Pancreas (tissue), 10 donors: ENCODE measurements at places on chromosomes 4 and X. TPM values are rescaled to one million over a fixed set of nuclear protein-coding genes. Genes with fewer than 3 reads are reported as not detected.

Gene CT47A7
- not detected for total RNA-seq

- no peak for DNase-seq
Measured at GRCh38 chr4:47390428-47391125, 72.9 kb downstream of the COMMD8 start.

DNA sequence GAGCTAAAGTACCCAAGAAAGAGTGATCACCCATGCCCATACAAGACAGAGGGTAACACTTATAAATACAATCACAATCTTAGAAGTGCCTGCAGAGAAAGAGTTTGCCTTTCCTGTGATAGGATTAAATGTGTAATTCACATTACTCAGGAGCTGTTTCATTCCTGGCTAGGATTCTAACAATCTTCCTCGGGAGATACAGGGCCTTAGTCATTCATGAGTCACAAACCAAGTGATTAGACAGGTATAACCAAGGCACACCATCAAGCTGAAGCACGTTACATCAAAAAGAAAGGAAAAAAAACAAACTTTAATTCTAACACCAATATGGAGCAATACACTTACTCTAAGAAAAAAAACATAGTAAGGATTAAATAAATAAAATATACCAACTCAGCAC, 14.9 kb downstream of the ABCG2 start:
- DNase-seq, result no peak

GRCh38 chrX:82534086-82534597, 973.9 kb upstream of the POU3F4 start:
- DNase-seq, result no peak

Gene GLUD2
- 1.6 TPM for total RNA-seq

DNA sequence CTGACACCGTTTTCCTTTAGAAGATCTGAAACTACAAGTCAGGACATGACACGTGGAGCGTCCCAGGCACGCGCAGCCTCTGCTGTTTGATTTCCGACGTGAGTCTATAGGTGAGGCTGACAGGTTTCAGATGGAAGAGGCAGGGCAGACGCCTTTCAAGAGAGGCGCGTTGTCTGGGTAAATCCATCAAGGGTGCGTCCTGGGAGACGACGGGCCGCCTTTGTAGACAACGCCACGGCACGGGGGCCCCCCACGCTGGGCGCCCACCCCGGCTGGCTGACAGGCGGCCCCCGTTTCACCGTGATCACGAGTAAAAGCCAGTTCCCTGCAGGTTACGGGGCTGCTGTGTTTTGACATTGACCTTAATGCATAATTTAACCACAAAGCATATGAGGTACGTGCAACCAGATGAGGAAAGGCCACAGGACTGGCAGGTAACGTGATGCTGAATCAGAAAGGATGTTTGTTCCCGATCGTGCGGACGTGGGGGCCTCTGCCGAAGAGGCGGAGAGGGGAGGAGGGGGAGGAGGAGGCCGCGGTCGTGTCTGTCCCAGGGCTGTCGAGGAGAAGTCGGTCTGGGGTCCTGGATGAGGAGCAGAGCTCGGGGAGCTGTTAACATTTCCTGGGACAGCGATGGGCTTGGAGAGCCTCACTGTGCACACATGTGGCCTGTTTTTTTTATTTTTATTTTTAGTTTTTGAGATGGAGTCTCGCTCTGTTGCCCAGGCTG, 51.1 kb upstream of the PPP2R3B start:
- no peak for DNase-seq

DNA sequence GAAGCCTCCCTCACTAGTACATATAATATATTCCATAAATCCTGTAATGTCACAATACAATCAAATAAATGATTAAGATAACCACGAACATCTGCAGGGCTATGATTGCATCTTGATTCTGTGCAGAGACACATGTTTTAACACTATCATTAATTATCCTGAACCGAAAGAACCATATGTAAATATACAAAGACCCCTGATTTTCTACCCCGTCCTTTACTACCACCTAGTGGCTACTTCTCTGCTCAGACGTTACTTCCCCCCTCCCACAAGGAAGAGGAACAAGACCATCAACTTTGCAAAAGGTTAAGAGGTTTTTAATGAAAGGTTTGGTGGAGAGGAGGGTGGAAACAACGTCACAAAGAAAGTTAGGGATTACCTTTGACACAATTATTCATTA, 134.0 kb downstream of the COL4A6 start:
- DNase-seq, result no peak

DNA sequence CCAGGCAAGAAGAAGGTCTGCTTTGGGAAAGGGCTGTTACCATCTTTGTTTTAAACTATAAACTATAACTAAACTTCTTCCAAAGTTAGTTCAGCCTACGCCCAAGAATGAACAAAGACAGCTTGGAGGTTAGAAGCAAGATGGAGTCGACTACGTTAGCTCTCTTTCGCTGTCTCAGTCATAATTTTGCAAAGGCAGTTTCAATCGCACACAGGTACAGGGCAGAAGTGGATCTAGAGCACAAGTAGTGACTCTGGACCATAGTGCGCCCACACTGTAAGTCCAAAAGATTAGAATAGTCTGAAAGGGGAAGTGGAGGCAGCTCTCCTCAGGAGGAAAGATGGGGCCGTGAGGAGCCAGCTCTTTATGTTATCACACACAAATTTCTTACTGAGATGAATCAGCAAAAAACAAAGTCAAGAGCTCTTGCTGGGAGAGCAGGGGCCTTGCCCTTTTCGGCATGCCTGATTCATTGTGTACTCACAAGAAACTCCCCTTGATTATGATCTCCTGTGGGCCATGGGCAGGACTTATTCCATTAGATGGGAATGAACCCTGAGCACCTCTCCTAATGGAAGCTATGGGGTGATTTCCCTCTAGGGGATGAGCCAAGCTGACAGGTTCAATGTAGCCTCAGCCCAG, 58.6 kb downstream of the FUNDC1 start:
- no peak for DNase-seq

DNA sequence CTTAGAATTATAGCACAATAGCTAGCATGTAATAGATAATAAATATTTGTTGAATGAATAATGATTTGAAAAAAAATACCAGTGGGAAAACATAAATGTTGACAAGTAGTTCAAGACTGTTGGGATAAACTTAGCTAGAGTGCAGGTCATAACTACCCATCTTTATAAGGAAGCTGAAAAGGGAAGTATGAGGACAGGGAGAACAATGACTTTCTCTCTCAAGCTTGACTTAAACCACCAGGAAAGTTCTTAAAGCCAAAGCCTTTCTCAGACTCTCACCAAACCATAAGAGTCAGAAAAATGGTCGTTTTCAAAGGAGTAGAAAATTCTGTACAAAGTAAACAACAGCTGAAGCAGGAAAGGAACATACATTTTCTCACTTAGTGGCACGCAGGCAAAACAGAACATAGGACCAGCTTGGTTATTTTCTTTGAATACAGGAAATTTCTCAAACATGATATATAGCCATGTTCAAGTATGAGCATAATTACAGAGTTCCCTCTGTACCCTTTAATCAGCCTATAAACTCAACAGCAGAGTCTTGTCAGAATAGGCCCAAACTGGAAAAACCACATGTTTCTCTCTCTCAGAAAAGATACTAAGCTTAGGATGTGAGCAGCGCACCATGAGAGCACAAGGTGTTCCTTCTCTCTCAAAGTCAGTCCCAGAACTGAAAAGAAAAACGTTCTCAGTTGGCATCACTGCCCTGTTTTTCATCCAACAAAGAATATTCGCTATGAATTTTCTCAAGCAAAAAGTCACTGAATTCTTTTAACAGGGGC, 28.7 kb downstream of the MAPK10 start:
- DNase-seq, result no peak

DNA sequence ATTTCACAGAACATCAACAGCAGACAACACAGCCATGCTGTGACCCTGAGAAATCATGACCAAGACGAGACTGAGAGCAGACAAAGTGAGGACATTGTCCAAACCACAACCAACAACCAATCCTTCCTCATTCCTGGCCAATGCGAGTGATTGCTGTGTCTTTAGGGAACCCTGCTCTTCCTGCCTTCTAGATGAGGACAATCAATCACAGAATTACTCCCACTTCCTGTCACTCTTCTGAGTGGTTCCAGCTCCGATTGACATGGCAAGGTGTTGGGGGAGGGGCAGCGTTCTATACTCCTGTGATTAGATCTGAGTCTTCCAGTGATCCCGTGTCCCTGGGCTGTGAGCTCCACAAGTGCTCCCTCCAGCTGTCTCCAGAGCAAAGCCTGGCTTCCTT, 227.8 kb downstream of the STIM2 start:
- DNase-seq, result no peak

GRCh38 chr4:113106108-113106507, 56.7 kb downstream of the ANK2 start:
- DNase-seq, result no peak

Gene ETDB
- not detected for total RNA-seq

Gene SPACA5
- not detected for total RNA-seq

- DNase-seq, result no peak
Measured at GRCh38 chr4:137307806-137308205, 224.5 kb downstream of the PCDH18 start.

- DNase-seq, result no peak
Measured at GRCh38 chr4:85760511-85760910, 285.6 kb downstream of the ARHGAP24 start.

DNA sequence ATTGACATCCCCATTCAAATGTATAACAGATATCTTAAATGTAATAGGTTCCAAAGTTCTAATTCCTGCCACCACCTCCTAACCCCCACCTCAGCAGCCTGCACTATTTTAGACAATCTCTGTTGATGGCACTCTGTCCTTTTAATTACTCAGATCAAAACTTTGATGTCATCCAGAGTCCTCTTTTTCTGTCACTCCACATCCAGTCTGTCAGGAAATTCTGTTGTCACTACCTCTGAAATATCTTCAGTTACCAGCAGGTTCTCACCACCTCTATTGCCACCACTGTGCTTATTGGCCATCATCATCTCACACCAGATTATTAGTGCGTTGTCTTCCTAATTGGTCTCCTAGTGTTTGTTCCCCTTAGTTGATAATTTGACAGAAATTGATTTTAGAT, 76.2 kb downstream of the PTPN13 start:
- no peak for DNase-seq

Gene TMSB15C
- not detected for total RNA-seq
